ENCODE measurements at places on chromosomes 1 and 21.

DNA sequence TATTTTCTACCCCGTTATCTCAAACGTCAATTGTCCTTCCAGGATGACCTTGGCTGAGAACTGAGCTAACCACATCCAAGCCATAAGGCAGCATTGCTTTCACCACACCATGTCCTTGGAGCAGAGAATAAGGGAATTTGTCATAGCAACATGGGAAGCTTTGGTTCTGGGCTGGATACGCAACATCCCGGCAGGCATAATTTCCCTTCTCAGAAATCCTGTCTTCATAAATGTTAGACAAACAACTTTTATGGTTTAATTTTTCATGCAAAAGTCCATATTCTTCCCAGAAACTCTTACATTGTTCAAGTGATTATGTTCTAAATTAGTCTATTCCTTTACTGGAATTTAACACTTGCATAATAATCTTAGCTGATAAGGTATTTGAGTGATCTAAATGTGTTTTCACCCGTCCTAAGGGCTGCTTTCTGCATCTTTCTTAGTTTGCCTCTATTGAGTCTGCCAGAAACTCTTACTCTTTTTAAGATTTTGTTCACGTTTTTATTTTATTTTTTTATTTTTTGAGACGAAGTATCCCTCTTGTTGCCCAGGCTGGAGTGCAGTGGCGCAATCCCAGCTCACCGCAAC is 51.8 kb downstream of the KCNJ15 start:
- no peak for DNase-seq

- no peak for DNase-seq
Observed at GRCh38 chr1:70586046-70586445, 175.0 kb downstream of the CTH start.

DNA sequence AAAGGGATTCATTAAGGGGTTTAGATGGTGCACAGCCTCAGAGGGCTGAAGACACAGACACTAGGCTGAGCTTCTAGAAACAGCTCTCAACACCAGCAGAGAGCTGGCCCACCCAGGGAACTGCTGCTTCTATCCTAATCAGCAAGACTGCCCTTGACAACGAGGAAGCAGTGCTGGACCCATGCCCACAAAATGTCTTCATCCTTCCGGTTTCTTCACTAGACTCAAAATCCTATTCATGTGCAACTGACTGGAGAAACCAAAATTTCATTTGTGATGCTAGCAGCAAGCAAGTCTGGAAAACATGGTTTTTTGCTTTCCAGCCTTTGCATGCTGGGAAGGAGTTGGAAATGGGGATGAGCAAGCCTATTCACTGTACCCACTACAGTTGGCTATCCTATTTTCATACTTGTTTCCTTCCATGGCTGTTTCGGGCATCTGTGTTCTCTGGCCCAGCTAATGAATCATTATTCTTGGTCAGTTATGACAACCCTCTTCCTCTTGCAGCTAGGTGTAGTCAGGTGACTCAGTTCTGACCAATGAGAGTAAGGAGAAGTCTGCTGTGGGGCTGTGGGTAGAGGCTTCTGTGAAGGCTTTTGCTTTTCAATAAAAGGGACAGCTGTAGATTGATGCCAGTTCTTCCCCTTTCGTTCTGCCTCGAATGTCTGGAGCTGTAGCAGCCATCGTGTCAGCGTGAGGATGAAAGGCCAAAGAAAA is 14.6 kb upstream of the TMEM61 start:
- no peak for DNase-seq

- no peak for DNase-seq
Observed at GRCh38 chr1:230105754-230106625, 39.0 kb downstream of the GALNT2 start.

DNA sequence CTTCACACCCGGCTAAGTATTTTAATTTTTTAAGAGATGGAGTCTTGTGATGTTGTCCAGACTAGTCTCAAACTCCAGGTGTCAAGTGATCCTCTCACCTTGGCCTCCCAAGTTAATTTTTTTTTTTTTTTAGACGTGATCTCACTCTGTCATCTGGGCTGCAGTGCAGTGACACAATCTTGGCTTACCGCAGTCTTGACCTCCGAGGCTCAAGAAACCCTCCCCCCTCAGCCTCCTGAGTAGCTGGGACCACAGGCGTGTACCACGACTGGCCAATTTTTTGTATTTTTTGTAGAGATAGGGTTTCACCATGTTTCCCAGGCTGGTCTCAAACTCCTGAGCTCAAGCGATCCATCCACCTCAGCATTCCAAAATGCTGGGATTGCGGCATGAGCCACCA is 11.7 kb upstream of the IFNLR1 start:
- no peak for DNase-seq
